Diencephalon (tissue), 1 donor: ENCODE measurements at places on chromosomes 3 and 15. TPM values are rescaled to one million over a fixed set of nuclear protein-coding genes. Genes with fewer than 3 reads are reported as not detected.

Gene WDR93
- total RNA-seq, result 2.1 TPM

Gene LSMEM2
- 1.2 TPM for total RNA-seq

Gene GABRA5
- total RNA-seq, result 103 TPM

Gene MYH15
- 1.2 TPM for total RNA-seq

Gene FOXB1
- total RNA-seq, result 2.1 TPM

Gene FAM81A
- 22.6 TPM for total RNA-seq

Gene OCA2
- total RNA-seq, result 7.4 TPM

Gene ACKR4
- total RNA-seq, result not detected

Gene TMEM207
- not detected for total RNA-seq

Gene SI
- total RNA-seq, result under 0.01 TPM

Gene CDHR4
- 0.23 TPM for total RNA-seq

Gene RPS27L
- total RNA-seq, result 24.7 TPM

Gene MYLK
- 13.6 TPM for total RNA-seq

Gene LCMT2
- 15.9 TPM for total RNA-seq

Gene APBA2
- 129 TPM for total RNA-seq

Gene ISL2
- total RNA-seq, result not detected

Gene BSN
- 11.5 TPM for total RNA-seq

Gene KLHL6
- 1.4 TPM for total RNA-seq

Gene DLL4
- total RNA-seq, result 5.1 TPM

Gene SLC22A14
- 0.69 TPM for total RNA-seq

Gene ZBBX
- 18.9 TPM for total RNA-seq

Gene TIMP4
- total RNA-seq, result 11.1 TPM

Gene STRA6
- total RNA-seq, result 6.7 TPM

Gene ALDH1A2
- 7.4 TPM for total RNA-seq

Gene TERC
- 71.0 TPM for total RNA-seq

Gene TCAIM
- 67.8 TPM for total RNA-seq

Gene PARP15
- total RNA-seq, result under 0.01 TPM

Gene CAV3
- not detected for total RNA-seq

Gene COL6A5
- total RNA-seq, result 0.69 TPM

Gene SV2B
- total RNA-seq, result 30.2 TPM

Gene ILDR1
- total RNA-seq, result not detected

Gene RTP1
- 3.2 TPM for total RNA-seq

Gene ADGRG7
- total RNA-seq, result not detected

Gene EBLN2
- 5.3 TPM for total RNA-seq

Gene FBXO40
- not detected for total RNA-seq

Gene MASP1
- 24.2 TPM for total RNA-seq

Gene CPLX3
- total RNA-seq, result 0.92 TPM

Gene LINGO1
- total RNA-seq, result 45.2 TPM

Gene CCDC39
- 3.9 TPM for total RNA-seq

Gene BUB1B
- 22.6 TPM for total RNA-seq

Gene CISH
- 0.46 TPM for total RNA-seq

Gene PCLAF
- 7.8 TPM for total RNA-seq

Gene GASK1A
- 9.9 TPM for total RNA-seq

Gene PRTG
- 8.8 TPM for total RNA-seq

Gene SH3BP5
- total RNA-seq, result 69.0 TPM

Gene BRPF1
- total RNA-seq, result 12.9 TPM

Gene CLEC3B
- total RNA-seq, result 34.4 TPM

Gene GOLGA8G
- not detected for total RNA-seq

Gene ARPP21
- total RNA-seq, result 310 TPM

Gene SNRPN
- total RNA-seq, result 445 TPM

Gene RETNLB
- total RNA-seq, result not detected

Gene MESP1
- total RNA-seq, result 2.5 TPM

Gene FMN1
- total RNA-seq, result 2.1 TPM

Gene SCN5A
- total RNA-seq, result 2.8 TPM

Gene LAMB2
- total RNA-seq, result 78.2 TPM

Gene GRK7
- not detected for total RNA-seq
